ENCODE measurements at places on chromosomes 2 and 18.
A peak's percentile ranks its signal among the peaks of the same experiment; 100 is the strongest.

DNA sequence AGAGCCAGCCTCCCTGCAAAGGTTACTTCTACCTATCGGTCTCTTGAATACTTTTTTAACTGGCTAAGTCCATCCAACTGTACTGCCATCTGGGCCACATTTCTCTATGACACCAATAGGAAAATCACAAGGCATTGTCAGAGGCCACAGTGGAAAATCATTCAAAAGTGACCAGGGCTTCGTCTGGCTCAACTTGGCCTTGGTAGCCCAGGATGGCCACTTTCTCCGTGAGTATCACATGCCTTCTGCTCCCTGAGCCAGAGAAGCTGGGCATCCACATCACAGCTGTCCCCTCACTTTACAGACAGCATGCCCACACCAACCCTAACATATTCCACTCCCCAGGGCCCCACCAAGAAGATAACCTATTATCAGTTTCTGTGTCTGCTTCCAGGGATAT, 5.8 kb downstream of the CIB4 start:
- no peak for DNase-seq

DNA sequence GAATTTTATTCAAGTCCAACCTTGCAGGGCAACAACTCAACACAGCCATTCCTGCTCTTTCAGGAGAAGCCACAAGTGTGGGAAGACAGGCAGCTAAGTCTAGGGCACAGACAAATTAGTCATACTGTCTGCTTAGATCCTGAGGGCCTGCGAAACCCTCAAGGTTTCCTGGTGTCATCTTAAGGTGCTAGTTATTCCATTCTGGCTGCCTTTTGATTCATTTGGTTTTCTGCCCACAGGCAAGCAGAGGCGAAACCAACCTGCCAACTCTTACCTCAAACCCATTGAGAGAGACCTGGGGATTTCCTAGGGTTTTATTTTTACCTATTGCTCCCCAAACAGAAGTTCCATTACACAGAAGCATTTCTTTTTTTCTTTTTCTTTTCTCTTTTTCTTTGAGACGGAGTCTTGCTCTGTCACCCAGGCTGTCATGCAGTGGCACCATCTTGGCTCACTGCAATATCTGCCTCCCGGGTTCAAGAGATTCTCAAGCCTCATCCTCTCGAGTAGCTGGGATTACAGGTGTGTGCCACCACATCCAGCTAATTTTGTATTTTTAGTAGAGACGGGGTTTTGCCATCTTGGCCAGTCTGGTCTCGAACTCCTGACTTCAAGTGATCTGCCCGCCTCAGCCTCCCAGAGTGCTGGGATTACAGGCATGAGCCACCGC, 23.7 kb upstream of the SCYGR1 start:
- DNase-seq: no peak

GRCh38 chr18:75269124-75269680, 58.6 kb downstream of the TSHZ1 start:
- DNase-seq: no peak

GRCh38 chr2:240369801-240370585, 65.5 kb upstream of the GPC1 start:
- peak; percentile 97 for DNase-seq

DNA sequence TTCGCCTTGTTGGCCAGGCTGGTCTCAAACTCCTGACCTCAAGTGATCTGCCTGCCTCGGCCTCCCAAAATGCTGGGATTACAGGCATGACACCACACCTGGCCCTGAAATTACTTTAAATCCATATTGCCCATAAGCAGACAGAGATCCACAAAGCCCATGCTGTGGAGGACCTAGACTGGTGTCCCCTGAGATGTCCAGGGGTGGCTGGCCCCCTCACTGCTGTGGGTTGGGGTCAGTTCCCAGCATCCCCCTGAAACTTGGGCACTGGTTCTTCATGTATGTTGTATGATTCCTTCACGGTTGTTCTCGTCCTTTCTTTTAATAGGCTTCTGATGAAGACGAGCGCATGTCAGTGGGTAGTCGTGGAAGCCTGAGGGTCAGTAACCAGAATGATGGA, 78.1 kb upstream of the RBM44 start:
- DNase-seq: no peak

- DNase-seq: peak; percentile 2
Measured at GRCh38 chr18:44579028-44579702, 101.5 kb upstream of the SETBP1 start.

Measured in SW480 (cell line).